ENCODE measurements at places on chromosomes 6 and 20. TPM values are rescaled to one million over a fixed set of nuclear protein-coding genes. Genes with fewer than 3 reads are reported as not detected.

The CASS4 gene
- polyA plus RNA-seq, result 10.4 TPM

- no peak for DNase-seq
Observed at GRCh38 chr6:63935732-63936131, 300.1 kb downstream of the PHF3 start.

- DNase-seq, result peak; percentile 5
Observed at GRCh38 chr20:3014662-3015061, 28.8 kb upstream of the GNRH2 start.

GRCh38 chr6:45880159-45880558 lies 135.5 kb downstream of the CLIC5 start:
- DNase-seq, result peak; percentile 76

GRCh38 chr6:70257768-70258273 lies 45.1 kb downstream of the COL9A1 start:
- no peak for DNase-seq

GRCh38 chr6:4435981-4436445 lies 300.6 kb upstream of the ECI2 start:
- DNase-seq, result no peak

- no peak for DNase-seq
Observed at GRCh38 chr20:45060294-45060693, 40.6 kb downstream of the KCNS1 start.

The TCP11 gene
- not detected for polyA plus RNA-seq

The ADGB gene
- polyA plus RNA-seq, result not detected

The BPIFB1 gene
- not detected for polyA plus RNA-seq

The TP53INP2 gene
- polyA plus RNA-seq, result 4.9 TPM

The KCNK15 gene
- polyA plus RNA-seq, result 5.7 TPM

DNA sequence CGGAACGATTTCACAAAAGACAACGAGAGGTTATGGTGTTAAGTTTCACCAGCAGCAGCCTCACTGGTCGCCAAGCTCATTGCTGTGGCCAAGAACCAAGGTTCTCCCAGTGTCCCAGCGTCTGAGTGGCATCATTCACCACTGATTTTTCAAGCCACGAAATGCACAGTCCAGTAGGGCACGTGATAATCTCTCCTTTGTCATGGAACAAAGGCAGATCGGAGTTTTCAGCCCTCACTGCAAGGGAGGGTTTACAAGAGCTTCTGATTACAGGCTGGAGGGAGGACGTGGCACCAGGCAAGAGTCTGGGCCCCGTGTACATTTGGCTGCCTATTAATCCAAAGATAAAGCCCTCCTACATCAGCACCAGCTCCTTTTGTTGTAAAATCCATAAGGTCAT lies 2.0 kb downstream of the CD24 start:
- no peak for DNase-seq

- DNase-seq, result no peak
Observed at GRCh38 chr6:96826865-96827264, 10.4 kb downstream of the GPR63 start.

DNA sequence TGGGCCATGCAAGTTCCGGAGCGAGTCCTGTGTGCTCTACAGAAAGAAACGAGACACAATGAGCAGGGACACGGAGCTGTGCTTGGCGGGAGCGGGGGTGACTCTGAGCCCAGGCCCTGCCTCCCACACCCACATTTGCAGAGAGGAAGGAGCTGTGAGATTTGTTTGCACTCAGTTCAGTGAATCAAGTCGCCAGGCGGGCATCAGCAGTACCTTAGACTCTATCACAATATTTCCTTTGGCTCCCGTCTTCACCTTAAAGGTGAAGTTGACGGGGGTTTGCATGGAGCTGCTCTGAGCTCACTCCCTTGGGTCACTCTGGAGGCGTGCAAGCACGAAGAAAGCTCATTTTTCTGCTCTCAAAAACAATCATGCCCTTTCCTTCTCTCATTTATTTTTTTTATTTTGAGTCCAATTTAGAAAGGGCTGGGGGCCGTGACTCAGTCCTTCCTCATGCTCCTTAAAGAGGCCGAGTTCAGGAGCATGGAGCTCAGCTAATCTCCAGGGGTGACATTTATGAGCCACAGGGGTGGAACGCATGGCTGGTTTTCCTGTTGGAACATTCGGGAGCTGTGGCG lies 188.2 kb downstream of the NFATC2 start:
- DNase-seq, result peak; percentile 76

The TRIM31 gene
- not detected for polyA plus RNA-seq

GRCh38 chr6:62474793-62475192 lies 188.8 kb upstream of the KHDRBS2 start:
- DNase-seq, result no peak

The RSPO3 gene
- 4.1 TPM for polyA plus RNA-seq

All from GM23248 (cell line).